ENCODE measurements at places on chromosomes 2 and 18. TPM values are rescaled to one million over a fixed set of nuclear protein-coding genes. Genes with fewer than 3 reads are reported as not detected.

- DNase-seq: no peak
Observed at GRCh38 chr2:161085149-161085548, 75.1 kb upstream of the TANK start.

- no peak for DNase-seq
Observed at GRCh38 chr2:158315803-158316414, 140.6 kb downstream of the CCDC148 start.

DNA sequence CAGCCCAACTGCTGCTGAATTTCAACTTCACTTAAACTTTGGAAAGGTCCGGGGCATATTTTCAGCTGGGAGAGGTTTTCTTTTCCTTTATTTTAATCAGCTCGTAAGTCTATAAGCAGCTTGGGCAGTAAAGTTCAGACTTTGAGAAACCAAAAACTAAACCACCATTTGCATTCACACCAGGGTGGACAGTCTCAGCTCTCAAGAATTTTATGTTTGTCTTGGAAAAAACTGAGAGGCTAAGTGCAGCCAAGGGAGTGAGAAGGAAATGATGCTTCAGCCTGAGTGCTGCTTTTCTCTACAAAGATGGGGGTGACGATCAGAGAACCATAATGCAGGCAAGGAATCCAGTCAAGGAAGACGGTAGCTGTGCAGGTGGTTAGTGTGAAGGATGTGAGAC is 30.2 kb downstream of the MCFD2 start:
- peak; percentile 8 for DNase-seq

GRCh38 chr2:178914259-178914849 is 107.1 kb upstream of the TTN start:
- DNase-seq: peak; percentile 85

DNA sequence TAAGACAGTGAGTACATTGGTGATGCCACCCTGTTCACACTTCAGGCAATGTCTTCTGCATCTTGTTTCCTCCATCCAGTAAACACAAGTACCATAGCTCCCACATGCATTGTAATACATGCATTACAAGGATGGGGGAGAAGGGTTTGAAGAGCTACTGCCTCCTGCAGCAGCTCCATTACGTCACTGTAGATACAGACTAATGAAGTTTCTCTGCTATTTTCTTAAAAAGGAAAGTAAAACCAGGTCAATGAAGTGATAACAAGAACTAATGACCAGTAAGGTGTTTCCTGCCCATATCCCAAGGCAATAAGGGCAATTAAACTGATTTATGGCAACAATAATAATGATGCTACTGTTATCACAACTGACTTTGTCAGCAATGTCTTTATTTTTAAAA is 18.2 kb upstream of the BBS5 start:
- no peak for DNase-seq

DNA sequence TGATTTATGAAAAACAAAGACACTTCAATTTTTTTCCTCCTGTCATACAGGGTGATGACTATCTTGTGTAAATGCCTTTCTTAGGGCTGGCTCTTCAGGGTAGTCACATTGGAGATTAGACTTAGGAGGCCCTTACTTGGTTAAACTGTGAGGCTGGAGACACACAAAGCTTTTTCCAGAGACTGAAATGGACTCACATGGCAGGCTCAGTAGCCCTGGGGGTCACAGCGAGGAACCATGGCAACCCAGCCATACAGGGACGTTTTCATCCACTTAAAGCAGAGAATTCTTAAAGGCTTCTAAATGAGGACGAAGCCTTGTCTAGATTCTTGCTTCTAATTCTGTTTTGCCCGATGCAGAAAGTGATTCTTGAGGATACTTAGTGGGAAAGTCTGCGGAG is 57.3 kb upstream of the ZDBF2 start:
- DNase-seq: no peak

The TMEM198 gene
- 2.1 TPM for total RNA-seq

DNA sequence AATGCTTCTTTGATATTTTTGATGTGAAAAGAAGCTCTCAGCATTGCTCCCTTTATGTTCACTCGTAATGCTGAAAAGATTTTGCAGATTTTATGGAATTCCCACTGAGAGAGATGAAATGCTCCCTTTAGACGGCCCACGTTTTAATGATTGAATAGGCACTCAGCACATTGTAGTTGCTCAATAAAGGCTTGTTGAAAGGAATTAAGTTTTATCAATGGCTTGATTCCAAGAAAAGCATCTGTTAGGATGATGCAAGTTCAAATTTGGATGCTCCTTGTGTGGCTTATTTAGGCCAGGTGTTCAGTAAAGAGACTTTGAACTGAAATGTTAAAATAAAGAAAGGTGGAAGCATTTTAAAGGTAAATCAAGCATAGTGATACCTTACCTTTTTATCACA is 725.1 kb downstream of the EPHA4 start:
- no peak for DNase-seq

DNA sequence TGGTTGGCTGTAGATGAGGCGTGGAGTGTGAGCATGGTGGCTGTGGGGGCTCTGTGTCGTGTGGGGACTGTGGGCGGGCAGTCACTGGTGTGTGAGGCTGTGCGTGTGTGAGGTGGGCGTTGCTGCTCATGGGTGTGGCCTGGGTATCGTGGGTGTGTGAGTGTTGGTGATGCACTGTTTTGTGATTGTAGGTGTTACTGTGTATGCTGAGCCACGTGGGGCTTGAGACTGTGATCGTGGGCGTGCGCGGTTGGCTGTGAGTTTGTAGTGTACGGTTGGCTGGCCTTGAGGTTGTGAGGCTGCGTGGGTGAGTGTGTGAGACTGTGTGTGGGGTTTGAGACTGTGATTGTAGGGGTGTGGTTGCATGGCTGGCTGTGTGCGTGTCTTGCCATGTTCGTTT is 8.5 kb downstream of the INHBB start:
- DNase-seq: no peak

The SCTR gene
- not detected for total RNA-seq

DNA sequence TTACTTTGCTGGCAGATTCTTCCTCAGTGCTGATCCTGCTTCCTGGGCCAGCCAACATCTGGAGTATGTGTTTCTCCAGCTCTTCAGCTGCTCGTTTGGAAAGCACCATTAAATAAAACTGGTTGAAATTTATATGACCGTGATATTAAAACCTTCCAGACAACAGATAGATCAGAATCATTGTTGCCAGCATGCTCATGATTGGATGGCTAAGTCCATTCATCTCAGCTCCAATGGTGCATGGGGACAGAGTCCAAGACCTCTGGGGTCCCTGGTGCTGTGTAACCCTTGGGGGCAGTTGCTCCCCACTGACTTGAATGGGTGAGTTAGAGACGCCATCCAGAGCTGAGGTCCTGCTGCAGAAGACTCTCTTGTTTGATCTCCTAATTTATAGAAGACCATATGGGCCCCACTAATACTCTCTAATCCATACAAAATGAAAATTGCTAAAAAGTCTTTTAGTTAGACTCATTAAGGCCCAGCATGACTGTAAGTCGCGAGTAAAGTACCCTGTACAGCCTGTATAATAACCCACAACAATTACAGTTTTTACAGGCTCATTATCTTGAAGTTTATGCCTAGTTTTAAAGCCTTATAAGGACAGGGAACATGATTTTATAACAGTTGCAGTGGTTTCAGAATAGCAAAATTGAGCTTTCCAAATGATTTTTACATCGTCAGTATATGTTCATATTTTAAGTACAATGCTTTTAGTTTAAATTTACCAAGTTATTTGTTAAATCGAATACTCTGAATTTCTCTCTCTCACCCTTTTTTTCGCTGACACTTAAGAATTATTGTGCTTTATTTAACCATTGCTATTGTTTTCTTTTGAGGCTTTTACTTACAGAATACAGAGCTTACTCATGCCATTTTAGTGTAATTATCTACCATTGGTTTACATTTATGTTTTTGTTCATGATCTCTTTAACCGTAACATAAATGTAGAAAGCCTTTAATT is 60.0 kb downstream of the CABLES1 start:
- DNase-seq: no peak

The SCN2A gene
- total RNA-seq: 1.9 TPM

The LINC00305 gene
- total RNA-seq: not detected

The CFAP221 gene
- total RNA-seq: 1.8 TPM

GRCh38 chr2:29983308-29983707 is 61.9 kb upstream of the ALK start:
- no peak for DNase-seq

The DUSP19 gene
- 3.0 TPM for total RNA-seq

The PGAP1 gene
- total RNA-seq: 24.7 TPM

The CPS1 gene
- 6.9 TPM for total RNA-seq

The TYMS gene
- 1.8 TPM for total RNA-seq

DNA sequence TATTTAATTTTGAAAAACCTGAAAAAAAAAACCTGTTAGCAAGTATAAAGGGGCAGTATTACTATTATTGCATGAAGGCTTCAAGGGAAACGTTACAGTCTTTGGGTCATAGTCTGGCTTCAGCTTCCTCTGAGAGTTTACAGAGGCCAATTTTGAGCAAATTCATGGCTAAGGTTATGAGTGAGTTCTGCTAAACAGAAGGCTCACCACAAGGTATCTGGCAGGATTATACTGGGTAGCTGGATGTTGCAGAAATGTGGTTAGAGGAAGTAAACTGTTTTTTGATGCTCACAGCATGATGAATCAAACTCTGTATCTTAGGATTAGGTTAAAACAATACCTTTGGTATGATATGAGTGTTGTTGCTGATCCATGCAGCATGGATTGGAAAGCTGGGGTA is 9.3 kb downstream of the MRPL19 start:
- DNase-seq: no peak

GRCh38 chr2:174634130-174635014 is 36.8 kb upstream of the WIPF1 start:
- DNase-seq: no peak

The COL4A4 gene
- 7.4 TPM for total RNA-seq
